Stimulated activated CD4-positive, alpha-beta T cell treated with anti-CD3 and anti-CD28 coated beads, Interleukin-1b, Interleukin-23, amount 100 ng/mL, for 24 hours (primary cell): ENCODE measurements at places on chromosomes 7 and 10.

GRCh38 chr10:128167926-128168520 is 41.8 kb upstream of the MKI67 start:
- DNase-seq, result no peak

DNA sequence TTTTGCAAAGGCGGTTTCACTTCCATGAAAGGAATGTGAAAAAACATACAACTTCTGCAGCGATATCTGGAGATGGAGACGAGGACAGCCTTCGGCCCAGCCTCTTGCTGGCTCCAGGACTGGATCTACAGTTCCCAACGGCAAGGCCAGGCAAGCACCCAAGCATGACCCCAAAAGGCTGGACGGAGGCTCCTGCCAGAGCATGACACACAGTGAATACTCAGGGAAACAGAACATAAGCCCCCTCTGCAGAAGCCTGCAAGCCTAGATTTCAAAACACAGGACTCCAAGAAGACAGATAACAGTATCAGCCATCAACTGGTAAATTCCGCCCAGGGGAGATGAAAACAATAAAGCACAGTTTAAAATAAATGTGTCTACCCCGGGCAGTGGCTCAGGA is 3.3 kb upstream of the LRRC27 start:
- DNase-seq, result no peak

GRCh38 chr10:76928565-76928964 is 709.0 kb downstream of the KCNMA1 start:
- no peak for DNase-seq

DNA sequence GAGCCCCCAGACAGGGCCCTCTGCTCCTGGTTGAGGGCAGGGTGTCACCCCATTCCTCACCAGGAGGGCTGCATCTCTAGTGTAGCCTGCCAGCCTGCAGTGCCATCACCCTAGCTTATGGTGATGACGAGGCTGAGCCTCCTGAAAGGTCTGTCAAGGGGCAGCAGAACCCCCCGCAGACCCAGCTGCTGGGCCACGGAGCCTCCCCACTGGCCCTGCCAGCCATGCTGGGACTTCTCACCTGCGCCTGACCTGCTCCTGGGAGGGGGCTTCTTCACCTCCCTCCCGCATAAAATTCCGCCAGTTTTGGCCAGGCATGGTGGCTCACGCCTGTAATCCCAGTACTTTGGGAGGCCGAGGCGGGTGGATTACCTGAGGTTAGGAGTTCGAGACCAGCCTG is 40.4 kb upstream of the RASGEF1A start:
- DNase-seq, result no peak

DNA sequence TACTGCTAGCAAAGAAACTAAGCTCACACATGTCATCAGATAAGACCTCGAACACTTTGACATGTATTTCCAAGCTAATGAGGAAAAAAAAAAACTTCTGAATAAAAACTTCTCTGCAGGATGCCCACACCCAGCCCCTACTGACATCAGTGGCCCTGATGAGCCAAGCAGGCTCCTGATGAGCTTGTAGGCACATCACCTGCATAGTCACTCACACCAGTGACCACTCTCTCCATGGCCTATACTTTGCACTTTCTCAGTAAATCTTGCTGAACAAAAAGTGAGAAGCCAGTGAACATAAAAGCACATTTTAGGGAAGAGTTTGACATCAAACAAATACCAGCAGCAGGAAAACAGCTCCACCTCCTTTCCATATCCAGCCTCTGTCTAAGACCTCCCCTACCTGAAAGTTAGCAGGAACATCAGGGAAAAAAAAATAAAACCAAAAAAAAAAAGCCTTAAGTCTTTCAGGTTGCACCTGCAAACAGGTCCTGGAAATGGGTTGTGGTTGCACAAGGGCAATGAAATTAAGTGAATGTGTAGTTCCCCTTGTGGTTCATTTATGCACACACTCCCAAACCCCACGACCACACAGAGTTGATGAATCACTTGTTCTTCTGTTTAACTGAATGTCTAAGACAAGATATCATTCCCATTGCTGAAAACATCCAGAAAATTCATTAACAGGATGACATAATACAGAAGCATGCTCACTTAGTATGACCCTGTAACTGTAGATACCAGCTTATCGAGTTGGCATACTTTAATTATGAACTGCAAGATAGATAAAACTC is 205.2 kb upstream of the PDE1C start:
- no peak for DNase-seq

- no peak for DNase-seq
These were observed 147.1 kb downstream of the RNF216 start for GRCh38 chr7:5634107-5634950.

DNA sequence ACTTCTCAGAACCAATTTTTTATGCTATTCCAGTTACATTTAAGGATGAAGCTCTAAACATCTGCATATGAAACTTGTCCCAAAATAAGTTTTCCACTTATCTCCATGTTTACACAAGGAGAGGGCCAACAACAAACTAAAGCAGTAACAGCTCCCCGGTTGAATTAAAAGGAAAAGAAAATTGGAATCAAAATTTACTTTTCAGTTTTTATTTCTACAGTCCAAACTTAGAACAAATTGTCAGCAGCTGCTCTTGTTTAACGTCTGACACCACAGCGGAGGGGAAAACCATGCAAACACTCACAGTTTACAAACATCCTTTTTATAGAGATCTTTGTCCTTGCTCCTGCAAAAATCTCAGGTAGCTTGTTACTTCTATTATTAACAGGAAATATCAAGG is 101.3 kb downstream of the COL28A1 start:
- DNase-seq, result no peak

GRCh38 chr10:96276831-96277230 is 5.5 kb upstream of the BLNK start:
- no peak for DNase-seq

GRCh38 chr10:124963866-124964720 is 22.2 kb downstream of the ZRANB1 start:
- no peak for DNase-seq

GRCh38 chr7:54860003-54860775 is 101.2 kb upstream of the SEC61G start:
- no peak for DNase-seq
